ENCODE measurements at places on chromosomes 5 and 9.

- peaks cover 4% of the 10 kb centered on the region for H3K36me3 ChIP-seq
- H3K27me3 ChIP-seq, result no peaks in the 10 kb centered on the region
- no peak overlapping the region for H3K27ac ChIP-seq
- H3K4me1 ChIP-seq, result peaks cover 6% of the 10 kb centered on the region
These were observed 995.4 kb upstream of the ACO1 start for GRCh38 chr9:31389075-31389474.

GRCh38 chr5:129917224-129917623, 13.0 kb downstream of the CHSY3 start:
- no peaks in the 10 kb centered on the region for H3K36me3 ChIP-seq
- no peak overlapping the region for H3K27ac ChIP-seq
- H3K27me3 ChIP-seq, result peaks cover 7% of the 10 kb centered on the region

GRCh38 chr9:124290053-124290591, 32.4 kb downstream of the NEK6 start:
- H3K4me1 ChIP-seq, result peaks cover 43% of the 10 kb centered on the region
- no peak overlapping the region for H3K4me3 ChIP-seq
- DNase-seq, result no peak
- peaks cover 2% of the 10 kb centered on the region for H3K27me3 ChIP-seq

GRCh38 chr5:109191153-109191558, 218.6 kb downstream of the PJA2 start:
- H3K4me1 ChIP-seq, result peaks cover 3% of the 10 kb centered on the region
- DNase-seq, result no peak
- H3K36me3 ChIP-seq, result peaks cover 3% of the 10 kb centered on the region
- no peak overlapping the region for H3K4me3 ChIP-seq
- H3K27ac ChIP-seq, result no peak overlapping the region

- H3K27ac ChIP-seq, result no peak overlapping the region
- H3K36me3 ChIP-seq, result no peaks in the 10 kb centered on the region
- no peaks in the 10 kb centered on the region for H3K4me1 ChIP-seq
- peaks cover 3% of the 10 kb centered on the region for H3K27me3 ChIP-seq
- no peak for DNase-seq
- no peak overlapping the region for H3K4me3 ChIP-seq
These were observed 14.2 kb upstream of the VDAC1 start for GRCh38 chr5:134018986-134019316.

- peaks cover 3% of the 10 kb centered on the region for H3K4me1 ChIP-seq
- peaks cover 14% of the 10 kb centered on the region for H3K27me3 ChIP-seq
- no peaks in the 10 kb centered on the region for H3K36me3 ChIP-seq
- DNase-seq, result no peak
These were observed 195.8 kb downstream of the ERCC6L2 start for GRCh38 chr9:96071076-96071814.

- H3K27ac ChIP-seq, result no peak overlapping the region
- H3K36me3 ChIP-seq, result no peaks in the 10 kb centered on the region
- no peaks in the 10 kb centered on the region for H3K27me3 ChIP-seq
- no peaks in the 10 kb centered on the region for H3K4me1 ChIP-seq
These were observed 54.4 kb downstream of the CCDC192 start for GRCh38 chr5:127757576-127757975.

- H3K4me3 ChIP-seq, result no peak overlapping the region
- DNase-seq, result no peak
- no peaks in the 10 kb centered on the region for H3K36me3 ChIP-seq
These were observed 141.4 kb downstream of the NPR3 start for GRCh38 chr5:32852535-32852934.

- H3K4me3 ChIP-seq, result no peak overlapping the region
- no peak for DNase-seq
- peaks cover 22% of the 10 kb centered on the region for H3K4me1 ChIP-seq
- no peak overlapping the region for H3K27ac ChIP-seq
These were observed 41.3 kb downstream of the ROR2 start for GRCh38 chr9:91908746-91909145.

DNA sequence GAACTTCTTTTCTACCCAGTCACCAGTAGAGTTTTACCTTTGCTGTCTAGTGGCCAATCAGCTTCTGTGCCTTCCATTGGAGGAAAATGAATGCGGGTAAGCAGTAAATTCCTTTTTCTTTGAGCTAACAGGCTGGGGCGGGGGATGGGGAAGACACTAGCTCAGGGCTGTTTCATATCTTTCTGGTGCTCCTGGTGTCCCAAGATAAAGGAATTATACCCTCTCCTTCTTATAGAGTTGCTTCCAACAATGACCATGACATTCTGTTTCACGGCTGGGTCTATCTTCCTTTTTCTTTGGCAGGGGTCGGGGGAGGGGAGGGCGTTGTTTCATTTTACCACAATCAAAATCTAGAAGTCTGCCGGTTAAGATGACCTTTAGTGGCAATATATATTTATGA, 51.2 kb upstream of the RPS23 start:
- no peak for DNase-seq
- no peak overlapping the region for H3K4me3 ChIP-seq
- no peak overlapping the region for H3K27ac ChIP-seq
- H3K4me1 ChIP-seq, result no peaks in the 10 kb centered on the region
- peaks cover 10% of the 10 kb centered on the region for H3K27me3 ChIP-seq
- H3K36me3 ChIP-seq, result no peaks in the 10 kb centered on the region

- H3K4me3 ChIP-seq, result no peak overlapping the region
- no peak for DNase-seq
- no peaks in the 10 kb centered on the region for H3K36me3 ChIP-seq
- no peaks in the 10 kb centered on the region for H3K27me3 ChIP-seq
These were observed 249.6 kb downstream of the FANCC start for GRCh38 chr9:95067897-95068296.

DNA sequence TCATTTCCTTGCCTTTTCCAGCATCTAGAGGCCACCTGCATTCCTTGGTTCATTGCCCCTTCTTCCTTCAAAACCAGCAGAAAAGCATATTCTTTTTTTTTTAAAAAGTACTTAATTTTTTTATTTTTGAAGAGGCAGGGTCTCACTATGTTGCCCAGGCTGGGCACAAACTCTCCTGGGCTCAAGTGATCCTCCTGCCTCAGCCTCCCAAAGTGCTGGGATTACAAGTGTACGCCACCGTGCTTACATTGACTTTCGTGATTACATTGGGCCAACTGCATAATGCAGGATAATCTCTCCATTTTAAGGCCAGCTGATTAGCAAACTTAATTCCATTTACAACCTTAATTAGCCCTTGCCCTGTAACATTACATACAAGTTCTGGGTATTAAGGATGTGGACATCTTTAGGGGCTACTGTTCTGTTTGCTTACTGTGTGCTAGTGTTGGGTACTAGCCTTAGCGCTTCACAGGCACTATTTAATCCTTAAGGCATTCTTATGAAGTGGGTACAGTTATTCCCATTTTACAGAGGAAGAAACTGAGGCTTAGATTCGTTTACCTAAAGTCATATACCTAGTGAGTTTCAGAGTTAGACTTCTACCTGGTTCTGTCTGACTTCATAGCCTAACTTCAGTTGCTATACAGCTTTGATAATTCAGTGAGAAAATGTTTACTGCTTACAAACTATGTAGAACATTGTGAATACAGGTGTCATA, 33.7 kb downstream of the SLC25A51 start:
- no peak overlapping the region for H3K27ac ChIP-seq
- peaks cover 4% of the 10 kb centered on the region for H3K36me3 ChIP-seq
- H3K4me3 ChIP-seq, result no peak overlapping the region

DNA sequence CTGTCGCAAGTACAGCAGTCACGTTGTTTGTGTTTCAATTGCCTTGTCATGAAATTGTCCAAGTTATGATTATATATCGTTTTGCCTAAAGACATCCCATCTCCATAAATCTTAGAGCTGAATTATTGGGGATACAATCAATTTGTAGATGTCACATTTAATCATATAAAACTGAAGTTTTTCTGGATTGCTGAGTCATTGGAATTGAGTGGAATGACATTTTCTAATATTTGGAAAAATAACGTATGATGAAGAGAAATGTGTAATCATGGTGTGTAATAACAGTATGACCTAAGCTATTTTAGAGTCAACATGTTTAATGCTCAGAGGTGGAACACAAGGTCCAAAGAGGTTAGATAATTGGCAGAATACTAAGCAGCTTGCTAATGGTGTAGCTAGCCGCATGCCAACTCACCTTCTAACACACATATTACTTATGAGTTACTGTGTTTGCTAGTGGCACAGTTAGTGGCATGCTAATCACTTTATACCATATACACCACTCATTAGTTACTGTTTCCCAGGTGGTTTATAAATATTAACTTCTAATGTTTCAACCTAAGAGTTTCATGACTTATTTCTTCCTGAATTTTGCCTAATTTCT, 473.1 kb upstream of the GRAMD2B start:
- DNase-seq, result no peak
- H3K36me3 ChIP-seq, result no peaks in the 10 kb centered on the region
- no peaks in the 10 kb centered on the region for H3K27me3 ChIP-seq

- no peak for DNase-seq
- H3K27me3 ChIP-seq, result no peaks in the 10 kb centered on the region
- no peaks in the 10 kb centered on the region for H3K36me3 ChIP-seq
- H3K4me1 ChIP-seq, result no peaks in the 10 kb centered on the region
These were observed 692.4 kb downstream of the MTRR start for GRCh38 chr5:8561224-8561840.

- no peak overlapping the region for H3K27ac ChIP-seq
- DNase-seq, result no peak
- peaks cover 32% of the 10 kb centered on the region for H3K36me3 ChIP-seq
- peaks cover 2% of the 10 kb centered on the region for H3K4me1 ChIP-seq
- H3K4me3 ChIP-seq, result no peak overlapping the region
- H3K27me3 ChIP-seq, result no peaks in the 10 kb centered on the region
These were observed 126.1 kb downstream of the STARD4 start for GRCh38 chr5:111385970-111386831.

DNA sequence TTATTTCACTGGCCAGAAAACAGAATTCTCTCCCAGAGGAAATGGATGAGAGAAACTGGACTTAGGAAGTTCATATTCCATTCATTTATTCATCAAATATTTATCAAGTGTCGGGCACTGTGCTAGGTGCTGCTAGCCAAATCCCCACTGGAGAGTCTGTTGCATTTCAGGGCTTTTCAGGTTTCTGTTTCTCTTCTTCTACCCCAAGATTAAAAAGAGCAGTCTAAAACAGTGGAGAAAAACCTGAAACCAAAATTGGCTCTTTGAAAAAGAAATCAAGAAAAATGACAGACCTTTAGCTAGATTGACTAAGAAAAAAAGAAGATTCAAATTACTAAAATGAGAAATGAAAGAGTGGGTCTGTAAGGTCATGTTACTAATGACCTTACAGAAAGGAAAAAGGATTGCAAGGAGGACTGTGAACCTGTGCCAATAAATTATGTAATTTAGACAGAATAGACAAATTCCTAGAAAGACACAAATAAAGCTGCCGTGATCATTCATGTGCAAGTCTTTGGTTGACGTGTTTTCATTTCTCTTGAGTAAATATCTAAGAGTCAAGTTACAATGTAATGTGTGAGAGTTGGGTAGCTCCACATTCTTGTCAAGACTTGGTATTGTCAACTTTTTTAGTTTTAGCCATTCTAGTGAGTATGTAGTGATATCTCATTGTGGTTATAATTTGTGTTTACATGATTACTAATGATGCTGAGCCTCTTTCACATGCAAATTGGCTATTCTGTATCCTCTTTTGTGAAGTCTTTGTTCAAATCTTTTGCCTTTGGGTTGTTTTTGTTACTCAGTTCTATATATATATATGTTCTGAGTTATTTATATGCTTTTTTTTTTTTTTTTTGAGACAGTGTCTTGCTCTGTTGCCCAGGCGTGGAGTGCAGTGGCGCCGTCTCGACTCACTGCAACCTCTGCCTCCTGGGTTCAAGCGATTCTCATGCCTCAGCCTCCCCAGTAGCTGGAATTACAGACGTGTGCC, 23.7 kb downstream of the SNX30 start:
- no peak overlapping the region for H3K4me3 ChIP-seq
- H3K4me1 ChIP-seq, result peaks cover 43% of the 10 kb centered on the region
- no peak for DNase-seq
- no peaks in the 10 kb centered on the region for H3K27me3 ChIP-seq
- peaks cover 13% of the 10 kb centered on the region for H3K36me3 ChIP-seq

- no peaks in the 10 kb centered on the region for H3K36me3 ChIP-seq
- H3K4me3 ChIP-seq, result no peak overlapping the region
- peaks cover 5% of the 10 kb centered on the region for H3K27me3 ChIP-seq
- H3K4me1 ChIP-seq, result peaks cover 20% of the 10 kb centered on the region
- no peak overlapping the region for H3K27ac ChIP-seq
These were observed 5.3 kb downstream of the ANKS6 start for GRCh38 chr9:98790842-98791607.

DNA sequence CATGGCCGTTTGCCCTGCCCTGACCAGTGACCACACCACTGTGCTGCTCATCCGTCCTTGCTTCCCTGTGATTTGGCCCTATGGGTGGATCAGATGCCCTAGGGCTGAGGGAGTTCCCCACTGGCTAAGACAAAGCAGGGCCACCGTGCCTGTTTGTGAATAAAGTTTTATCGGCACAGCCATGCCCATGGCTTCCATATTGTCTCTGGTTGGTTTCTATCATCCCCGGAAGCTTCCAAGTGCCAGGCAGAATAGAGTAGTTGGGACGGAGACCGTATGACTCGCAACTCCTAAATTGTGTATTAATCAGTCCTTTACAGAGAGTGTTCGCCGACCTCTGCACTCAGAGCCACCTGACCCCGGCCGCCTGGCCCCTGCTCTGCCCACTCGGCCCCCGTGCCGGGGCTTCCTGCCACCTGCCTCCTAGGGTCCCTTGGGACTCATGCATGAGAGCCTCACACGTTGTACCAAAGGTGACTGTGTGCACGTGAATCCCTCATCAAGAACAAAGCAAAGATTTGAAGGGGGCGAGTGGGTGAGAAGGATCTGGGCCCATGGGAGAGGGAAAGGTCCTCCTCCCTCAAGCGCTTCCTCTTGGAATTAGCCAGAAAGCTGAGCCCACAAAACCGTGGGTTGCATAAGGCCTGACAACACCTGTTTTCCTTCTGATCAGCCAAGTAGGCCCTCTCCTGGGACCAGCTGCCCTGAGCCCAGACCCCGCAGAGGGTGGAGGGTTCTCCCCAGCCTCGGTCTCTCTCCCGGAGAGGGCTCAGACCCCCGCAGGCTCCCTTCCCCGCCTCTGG, 11.7 kb upstream of the FCN2 start:
- no peak for DNase-seq
- H3K27me3 ChIP-seq, result peaks cover 4% of the 10 kb centered on the region

DNA sequence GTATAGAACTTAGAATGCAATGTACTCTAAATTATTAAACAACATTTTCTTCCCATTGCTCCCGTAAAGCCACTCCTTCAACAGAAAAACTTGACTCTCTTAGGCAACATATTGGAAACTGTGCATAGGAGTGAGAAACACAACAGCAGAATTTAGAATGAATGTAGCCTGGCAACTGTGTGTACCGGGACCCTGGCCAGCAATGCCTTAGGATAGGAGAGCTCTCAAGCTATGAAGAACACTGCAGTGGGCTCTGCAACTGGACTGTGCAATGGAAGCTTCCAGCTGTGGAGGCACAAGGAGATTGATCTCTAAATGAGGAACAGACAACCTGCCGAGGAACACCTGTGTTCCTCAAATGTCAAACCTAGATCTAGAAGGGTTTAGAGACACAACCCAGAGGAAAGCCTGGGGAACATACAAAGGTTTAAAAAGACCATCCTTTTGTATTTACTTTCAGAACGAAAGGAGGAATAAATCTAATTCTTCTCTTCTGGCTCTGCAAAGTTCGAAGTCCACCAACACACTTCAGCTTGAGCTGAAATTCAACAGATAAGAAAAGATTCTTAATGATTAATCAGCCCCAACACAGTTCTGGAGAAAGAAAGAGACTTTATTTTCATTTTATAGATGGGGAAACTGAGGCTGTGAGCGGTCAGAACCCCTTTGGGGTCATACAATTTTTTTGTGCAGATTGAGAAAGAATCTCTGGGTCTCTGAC, 51.5 kb upstream of the ARL15 start:
- no peak overlapping the region for H3K27ac ChIP-seq
- peaks cover 5% of the 10 kb centered on the region for H3K27me3 ChIP-seq
- H3K36me3 ChIP-seq, result no peaks in the 10 kb centered on the region
- no peak for DNase-seq
- H3K4me1 ChIP-seq, result no peaks in the 10 kb centered on the region
